ENCODE measurements at places on chromosomes 6 and 20. TPM values are rescaled to one million over a fixed set of nuclear protein-coding genes. Genes with fewer than 3 reads are reported as not detected.

Gene SLC17A1
- not detected for total RNA-seq

Gene DACT2
- total RNA-seq = not detected

Gene NFATC2
- 67.0 TPM for total RNA-seq

Gene BPIFB1
- 0.76 TPM for total RNA-seq

Gene FILIP1
- total RNA-seq = 0.07 TPM

Gene SLC13A3
- total RNA-seq = 0.16 TPM

Gene ERVFRD-1
- total RNA-seq = 0.10 TPM

Gene CST5
- not detected for total RNA-seq

Gene SLC35B2
- 21.6 TPM for total RNA-seq

Gene HSPA1B
- 6.3 TPM for total RNA-seq

Gene CDH26
- total RNA-seq = 5.2 TPM

Gene RIN2
- not detected for total RNA-seq

Gene KCNB1
- total RNA-seq = 0.13 TPM

Gene DEFB124
- not detected for total RNA-seq

Gene HRH3
- not detected for total RNA-seq

Gene TRDN
- total RNA-seq = not detected

Gene C4A
- total RNA-seq = 6.1 TPM

Gene CFAP206
- 0.35 TPM for total RNA-seq

Gene DNAH8
- not detected for total RNA-seq

Gene PDYN
- total RNA-seq = not detected

Gene FARS2
- total RNA-seq = 17.9 TPM

Gene GATA5
- total RNA-seq = not detected

Gene OXT
- 3.0 TPM for total RNA-seq

Gene MPIG6B
- total RNA-seq = 0.30 TPM

Gene PAQR8
- total RNA-seq = 34.0 TPM

Gene DCDC2
- total RNA-seq = 0.13 TPM

Gene CST2
- not detected for total RNA-seq

Gene TP53INP2
- total RNA-seq = 1.8 TPM

Gene IL17F
- not detected for total RNA-seq

Gene VARS2
- total RNA-seq = 55.2 TPM

Gene CLVS2
- not detected for total RNA-seq

Gene FAM184A
- total RNA-seq = 6.4 TPM

Gene FAM83B
- total RNA-seq = not detected

Gene NHSL1
- total RNA-seq = 0.46 TPM

Gene ZNF334
- total RNA-seq = 0.23 TPM

Gene MEP1A
- not detected for total RNA-seq

Gene RNF39
- total RNA-seq = not detected

Gene MUCL3
- total RNA-seq = not detected

Gene GPRC6A
- total RNA-seq = not detected

Gene HLA-DQB1
- 21.4 TPM for total RNA-seq

Gene NKX2-4
- not detected for total RNA-seq

Gene BMP7
- not detected for total RNA-seq

Gene POM121L2
- not detected for total RNA-seq

All from T-cell (primary cell).